ENCODE measurements at places on chromosomes 7 and 10. TPM values are rescaled to one million over a fixed set of nuclear protein-coding genes. Genes with fewer than 3 reads are reported as not detected.

The SYCE1 gene
- total RNA-seq, result 0.19 TPM

The SLC16A9 gene
- 4.9 TPM for total RNA-seq

The PRPS1L1 gene
- 0.13 TPM for total RNA-seq

The CYP26C1 gene
- 0.06 TPM for total RNA-seq

The C7orf33 gene
- not detected for total RNA-seq
